ENCODE measurements at places on chromosomes 12 and 14.

DNA sequence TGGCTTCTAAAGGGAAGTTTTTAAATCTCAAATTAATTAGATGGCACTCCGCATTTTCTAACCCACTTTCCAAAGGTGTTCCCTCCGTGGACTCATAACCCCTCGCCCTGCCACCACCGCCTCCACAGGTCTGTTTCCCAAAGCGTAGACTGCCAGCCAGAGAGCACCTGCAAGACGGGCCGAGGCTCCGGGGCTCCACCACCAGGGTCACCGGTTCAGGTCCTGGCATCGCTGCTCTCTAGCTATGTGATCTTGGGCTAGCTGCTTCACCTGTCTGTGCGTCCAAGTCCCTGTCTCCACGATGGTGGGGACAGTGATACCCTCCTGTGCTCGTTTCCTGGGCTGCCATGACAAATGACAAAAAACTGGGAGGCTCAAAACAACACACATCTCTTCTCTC, 11.5 kb downstream of the RIMBP2 start:
- no peak for DNase-seq

- no peak for DNase-seq
Measured at GRCh38 chr14:93884950-93885349, 42.2 kb upstream of the FAM181A start.

DNA sequence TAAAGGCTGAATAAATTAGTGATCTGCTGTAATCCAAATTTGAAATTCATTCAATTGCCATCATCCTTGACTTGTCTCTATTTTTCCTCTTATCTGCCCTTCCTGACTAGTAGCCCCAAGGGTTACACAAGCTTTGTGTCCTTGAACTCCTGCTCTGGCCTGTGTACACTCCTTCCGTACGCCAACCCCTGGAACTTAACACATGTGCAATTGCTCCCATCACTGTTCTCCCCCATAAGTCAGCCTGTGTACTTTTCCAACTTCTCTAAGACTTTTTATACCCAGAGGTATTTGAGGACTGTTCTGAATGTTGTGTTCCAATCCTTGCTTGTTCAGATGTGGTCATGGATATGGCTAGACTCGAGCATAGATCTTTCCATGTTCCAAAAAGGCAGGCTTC, 171.1 kb upstream of the G2E3 start:
- DNase-seq, result no peak

GRCh38 chr12:1929985-1930802, 11.7 kb upstream of the CACNA2D4 start:
- no peak for DNase-seq

DNA sequence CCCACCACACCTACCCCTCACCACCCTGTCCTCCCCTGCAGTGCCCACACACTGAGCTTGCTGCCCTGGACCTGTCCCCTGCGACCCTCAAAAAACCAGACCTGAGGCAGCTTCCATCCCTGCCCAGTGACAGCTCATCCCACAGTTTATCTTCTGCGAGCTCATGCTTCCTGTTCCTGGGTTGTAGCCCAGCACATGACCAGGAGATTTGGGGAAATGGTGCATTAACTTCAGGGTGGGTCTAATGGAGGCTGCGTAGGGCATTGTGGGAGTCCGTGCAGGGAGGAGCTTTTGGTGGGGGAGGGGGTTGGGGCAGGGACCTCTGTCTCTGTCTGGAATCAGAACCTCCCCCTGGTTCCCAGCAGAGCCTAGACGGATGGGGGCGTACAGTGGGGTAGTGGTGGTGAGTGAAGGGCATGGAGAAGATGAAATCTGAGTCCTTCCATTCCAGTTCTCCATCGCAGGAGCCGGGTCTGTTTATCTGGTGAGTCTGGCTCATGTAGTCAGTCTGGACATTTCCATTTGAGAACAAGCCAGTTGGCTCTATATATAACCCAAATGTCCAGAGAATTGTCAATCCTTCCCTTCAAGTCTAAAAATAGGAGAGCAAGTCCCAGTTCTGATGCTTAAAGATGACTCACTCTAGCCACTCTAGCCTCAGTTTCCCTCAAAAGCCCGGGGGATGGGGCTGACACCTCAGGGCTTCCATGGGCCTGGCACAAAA, 270.9 kb downstream of the CACNA1C start:
- no peak for DNase-seq

DNA sequence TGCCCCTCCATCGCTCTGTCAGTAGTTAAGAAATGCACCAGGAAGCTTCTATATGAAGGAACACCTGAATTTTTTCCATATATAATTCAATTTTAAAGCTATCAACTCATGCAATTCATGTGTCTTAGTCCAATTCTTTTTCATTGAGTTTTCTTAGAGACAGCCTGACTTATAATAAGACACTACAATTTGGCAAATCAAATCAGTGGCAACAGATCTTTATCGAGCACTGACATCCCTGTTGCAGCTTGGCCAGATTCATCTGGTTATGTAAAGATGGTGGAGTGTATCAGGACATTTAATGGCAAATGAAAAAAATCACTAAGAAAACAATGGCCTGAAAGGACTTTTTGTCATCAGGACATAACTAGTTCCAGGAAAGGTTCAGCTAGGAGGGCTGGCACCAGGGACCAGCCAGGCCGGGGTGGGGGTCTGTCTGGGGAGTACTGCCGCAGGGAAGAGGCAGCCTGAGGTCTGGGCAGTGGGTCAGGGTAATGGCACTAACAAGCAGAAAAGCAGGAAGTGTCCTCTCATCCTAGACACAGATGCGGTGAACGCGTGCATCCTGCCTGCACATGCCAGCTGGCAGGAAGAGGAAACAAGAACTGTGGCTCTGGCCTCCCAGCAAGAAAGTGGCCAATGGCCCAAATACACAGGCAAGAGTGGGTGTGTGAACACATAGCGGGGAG, 100.5 kb upstream of the LMNTD1 start:
- DNase-seq, result no peak

DNA sequence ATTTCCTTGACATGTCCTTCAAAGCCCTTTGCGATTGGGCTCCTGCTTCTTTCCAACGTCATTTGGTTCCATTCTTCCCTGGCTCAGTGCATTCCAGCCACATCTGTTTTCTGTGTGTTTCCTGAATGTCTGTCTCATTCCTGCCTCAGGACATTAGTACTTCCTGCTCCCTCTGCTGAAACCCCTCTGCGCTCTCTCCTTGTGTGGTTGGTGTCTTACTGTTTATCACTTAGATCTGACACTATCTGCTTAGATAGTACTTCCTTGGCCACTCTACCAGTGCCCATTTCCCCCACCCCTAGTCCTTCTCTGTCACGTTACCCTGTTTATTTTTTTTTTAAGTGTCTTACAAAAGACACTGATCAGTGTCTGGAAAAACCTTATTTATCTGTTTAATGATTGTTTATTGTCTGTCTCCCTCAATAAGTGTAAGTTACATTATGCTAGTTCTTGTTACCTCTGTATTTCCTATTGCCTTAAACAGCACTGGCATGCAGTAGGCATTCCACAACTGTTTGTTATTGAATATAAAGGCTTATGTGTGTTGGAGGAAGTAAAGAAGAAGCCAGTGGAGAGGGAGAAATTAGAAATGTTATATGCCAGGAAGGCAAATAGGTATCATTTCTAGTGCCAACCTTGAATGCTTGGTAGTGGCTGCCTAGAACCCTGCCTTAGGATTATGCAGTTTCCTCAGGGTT, 21.5 kb downstream of the DYRK2 start:
- no peak for DNase-seq

DNA sequence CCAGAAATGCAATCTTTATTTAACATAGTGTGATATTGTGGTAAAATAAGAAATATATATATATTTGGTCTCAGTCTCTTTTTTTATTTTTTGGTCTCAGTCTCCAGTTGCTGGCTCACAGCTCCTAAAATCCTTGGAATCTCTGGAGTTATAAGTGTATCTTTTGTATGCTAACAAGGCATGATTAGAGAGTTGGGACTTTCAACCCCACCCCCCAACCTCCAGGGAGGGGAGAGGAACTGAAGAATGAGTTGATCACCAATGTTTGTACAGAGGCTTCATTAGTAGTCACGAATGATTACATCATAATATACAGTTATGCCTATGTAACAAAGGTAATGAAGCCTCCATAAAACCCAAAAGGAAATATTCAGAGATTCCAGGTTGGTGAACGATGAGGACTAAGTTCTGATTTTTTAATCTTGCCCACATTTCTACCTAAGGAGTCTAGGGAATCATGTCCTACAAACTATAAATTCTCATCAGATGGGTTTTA, 22.8 kb upstream of the LALBA start:
- DNase-seq, result no peak

GRCh38 chr12:109236257-109236656, 72.8 kb downstream of the FOXN4 start:
- no peak for DNase-seq
